ENCODE measurements at places on chromosomes 4 and X. TPM values are rescaled to one million over a fixed set of nuclear protein-coding genes. Genes with fewer than 3 reads are reported as not detected.

DNA sequence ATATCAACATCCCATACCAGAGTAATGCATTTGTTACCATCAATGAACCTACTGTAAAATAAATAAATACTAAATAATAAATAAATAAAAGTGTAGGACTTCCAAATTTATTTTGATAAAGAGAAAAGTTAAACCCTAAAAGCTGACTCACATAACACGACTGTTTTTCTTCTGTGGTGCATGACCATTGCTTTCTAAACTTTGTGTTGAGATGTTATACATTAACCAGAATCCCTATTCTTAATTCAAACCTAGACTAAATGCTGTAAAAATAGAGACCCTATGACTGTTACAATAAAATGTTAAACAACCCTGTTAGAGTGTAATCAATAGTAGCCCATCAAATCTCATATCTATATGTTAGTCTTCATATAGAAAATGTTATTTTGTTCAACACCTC lies 20.9 kb upstream of the PRMT9 start:
- DNase-seq, result no peak

The ZNF630 gene
- 6.0 TPM for total RNA-seq

The GABRQ gene
- 0.03 TPM for total RNA-seq

DNA sequence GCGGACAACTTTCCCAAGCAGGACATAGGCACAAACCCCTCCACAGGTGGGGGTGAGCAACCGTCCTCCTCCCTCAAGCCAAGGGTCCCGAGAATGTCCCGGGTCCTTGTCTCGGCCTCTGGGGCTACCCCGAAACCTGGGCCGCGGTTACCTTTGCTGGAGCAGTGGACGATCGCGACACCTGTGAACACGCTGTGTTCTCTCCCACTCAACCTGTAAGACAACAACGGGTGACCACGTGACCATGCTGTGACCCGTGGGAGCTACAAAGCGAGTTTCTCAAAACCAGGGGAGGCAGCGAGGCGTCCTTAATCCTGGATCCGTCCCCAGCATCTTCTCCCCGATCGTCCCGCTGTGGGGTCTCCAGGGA lies 17.9 kb downstream of the ASMTL start:
- DNase-seq, result no peak

- DNase-seq, result no peak
These were observed 37.5 kb upstream of the CXCL8 start for GRCh38 chr4:73702796-73703287.

- DNase-seq, result no peak
These were observed at the start of gene PNMA6F for GRCh38 chrX:153321381-153322124. Gene PNMA6F (minus strand): TSS chrX:153321767. CDS start chrX:153320674, 1,093 bp downstream.

GRCh38 chrX:42803320-42803719 lies 25.4 kb upstream of the PPP1R2C start:
- DNase-seq, result no peak

- no peak for DNase-seq
These were observed 105.9 kb downstream of the SH3RF1 start for GRCh38 chr4:169164669-169165415.

GRCh38 chr4:107640197-107640596 lies 79.8 kb downstream of the PAPSS1 start:
- DNase-seq, result no peak

DNA sequence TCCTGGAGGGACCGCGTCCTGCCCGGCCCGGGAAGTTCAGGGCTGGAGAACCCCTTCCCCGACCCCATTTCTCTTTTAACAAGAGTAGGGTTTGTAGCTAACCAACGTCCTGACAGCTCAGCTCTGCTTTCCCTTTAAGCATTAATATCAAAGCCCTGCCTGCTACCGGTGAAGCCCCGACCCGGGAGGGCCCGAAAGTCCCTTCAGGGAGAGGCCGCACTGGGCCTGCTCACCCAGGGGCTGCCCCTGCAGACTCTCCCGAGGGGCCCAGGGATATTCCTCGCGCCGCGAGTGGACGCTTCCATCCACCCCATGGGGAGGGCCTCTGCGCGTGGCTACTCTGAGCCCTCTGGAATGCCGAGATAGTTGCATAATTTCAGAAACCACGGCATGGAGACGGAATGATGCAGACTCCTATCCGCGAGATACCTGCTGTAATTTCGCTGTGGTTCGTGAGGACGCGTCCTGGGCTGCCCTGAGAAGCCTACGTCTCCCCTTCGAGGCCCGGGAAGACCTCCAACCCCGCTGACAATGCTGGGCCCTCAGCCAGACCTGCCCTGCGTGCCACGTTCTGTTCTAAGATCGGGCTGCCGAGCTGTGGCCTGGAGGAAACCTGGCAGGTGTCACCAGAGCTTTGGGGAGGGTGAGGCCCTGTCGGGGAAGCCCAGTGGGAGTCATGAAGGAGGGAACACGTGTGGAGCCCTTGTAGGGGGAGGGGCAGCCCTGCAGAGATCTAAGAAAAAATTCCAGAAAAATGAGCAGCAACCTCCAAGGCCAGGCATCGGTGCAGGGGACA lies 999 bp upstream of the CTBP1 start:
- DNase-seq, result no peak

GRCh38 chr4:91019513-91019912 lies 892.3 kb downstream of the CCSER1 start:
- no peak for DNase-seq

The WDR17 gene
- total RNA-seq, result 9.4 TPM

DNA sequence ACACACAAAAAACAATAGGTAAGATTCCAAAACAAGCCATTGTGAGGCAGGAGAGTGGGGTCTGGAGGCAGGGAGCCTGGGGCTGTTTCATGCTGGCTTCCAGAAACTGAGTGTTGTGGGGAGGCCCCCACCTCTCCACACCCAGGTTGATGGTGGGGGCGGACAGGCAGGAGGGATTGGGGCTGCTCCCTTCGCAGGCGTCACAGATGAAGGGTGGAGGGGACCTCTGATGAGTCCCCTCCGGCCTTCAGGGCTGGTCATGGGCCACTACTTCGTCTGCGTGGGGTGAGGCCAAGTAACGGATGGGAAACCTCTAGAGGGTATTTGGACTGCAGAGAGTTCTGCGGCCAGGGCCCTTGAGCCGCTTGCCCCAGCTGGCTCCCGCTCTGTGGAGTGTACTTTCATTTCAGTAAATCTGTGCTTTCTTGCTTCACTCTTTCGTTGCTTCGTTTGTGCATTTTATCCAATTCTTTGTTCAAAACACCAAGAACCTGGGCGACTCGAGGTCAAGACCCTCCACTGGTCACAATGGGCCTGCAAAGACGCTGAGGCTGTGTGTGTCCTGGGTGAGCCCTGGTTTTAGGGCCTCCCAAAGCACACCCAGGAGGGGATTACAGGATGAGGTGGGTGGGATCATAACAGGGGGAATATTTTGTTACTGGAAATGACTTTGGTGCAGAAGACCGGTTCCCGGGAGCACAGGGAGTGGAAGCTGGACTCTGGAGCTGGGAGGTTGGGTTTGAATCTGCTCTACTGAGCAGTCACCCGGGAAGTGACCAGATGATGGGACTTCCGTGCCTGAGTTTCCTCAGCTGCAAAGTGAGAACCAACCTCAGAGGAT lies 83.7 kb upstream of the ADRA2C start:
- no peak for DNase-seq

GRCh38 chr4:115249808-115250207 lies 136.4 kb upstream of the NDST4 start:
- DNase-seq, result no peak

- no peak for DNase-seq
These were observed 1.6 kb upstream of the ZC4H2 start for GRCh38 chrX:64977830-64978229.

DNA sequence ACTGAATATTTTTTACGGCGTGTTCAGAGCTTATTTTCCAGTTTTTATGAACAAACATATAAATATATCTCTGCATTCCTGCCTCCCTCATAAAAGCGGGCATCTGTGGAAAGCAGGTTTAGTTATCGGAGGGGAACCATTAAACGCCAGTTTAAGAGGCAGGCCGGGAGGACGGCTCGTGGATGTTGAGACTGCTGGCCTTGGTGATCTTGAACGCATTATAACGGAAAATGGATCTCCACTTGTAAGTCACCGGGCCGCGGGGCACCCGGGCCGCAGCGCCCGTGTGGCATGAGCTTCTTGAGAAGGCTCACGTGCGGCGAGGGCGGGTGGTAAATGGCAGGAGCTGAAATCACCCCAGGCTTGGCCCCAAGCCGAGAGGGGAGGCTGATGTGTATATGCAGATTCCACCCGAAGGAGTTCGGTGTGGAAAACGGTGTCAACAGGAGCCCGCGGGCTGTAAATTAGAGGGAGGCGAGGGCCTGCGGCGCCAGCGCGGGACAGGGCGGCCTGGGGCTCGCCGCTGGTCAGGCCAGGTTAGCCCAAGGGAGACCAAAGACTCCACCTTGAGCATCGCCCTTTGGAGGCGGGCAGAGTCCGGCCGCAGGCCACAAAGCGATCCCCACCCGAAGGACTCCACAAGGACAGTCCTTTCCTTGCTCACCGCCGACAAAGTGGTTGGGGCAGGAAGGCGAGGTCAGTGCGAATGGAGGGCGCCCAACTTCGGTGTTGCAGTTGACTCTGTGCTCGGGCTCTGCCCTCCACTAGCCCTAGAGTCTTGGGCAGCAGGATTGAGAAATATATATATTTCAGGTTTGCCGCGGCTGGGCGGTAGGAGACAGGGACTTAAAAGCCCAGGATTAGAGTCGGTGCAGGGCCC lies 1.3 kb upstream of the HAND2 start:
- no peak for DNase-seq

DNA sequence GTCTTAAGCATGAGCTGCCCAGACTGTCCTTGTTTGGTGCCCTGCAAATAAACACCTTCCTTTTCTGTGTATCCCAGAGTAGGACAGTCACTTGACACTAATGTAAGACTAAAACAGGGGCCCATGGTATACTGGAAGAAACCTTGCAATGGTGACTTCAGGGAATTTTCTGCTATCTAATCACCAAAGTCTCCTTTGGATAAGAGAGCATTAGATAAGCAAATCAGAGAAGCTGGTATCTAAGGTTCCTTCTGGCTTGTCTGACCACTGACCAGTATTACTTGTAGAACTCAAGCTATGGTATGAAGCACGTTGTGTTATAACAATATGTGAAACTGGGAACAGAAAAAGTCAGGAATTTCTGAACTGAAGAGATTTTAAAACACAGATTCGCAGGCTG lies 173.9 kb downstream of the COL25A1 start:
- no peak for DNase-seq

- DNase-seq, result no peak
These were observed 87.0 kb downstream of the IRF2 start for GRCh38 chr4:184387351-184387750.

- DNase-seq, result no peak
These were observed 274.9 kb upstream of the PITX2 start for GRCh38 chr4:110897784-110898183.

GRCh38 chr4:148034813-148035212 lies 302.9 kb downstream of the ARHGAP10 start:
- DNase-seq, result no peak

The GATA1 gene
- 0.98 TPM for total RNA-seq

The DUSP21 gene
- not detected for total RNA-seq

GRCh38 chrX:135652602-135653001 lies 60.8 kb upstream of the CT45A1 start:
- DNase-seq, result no peak

DNA sequence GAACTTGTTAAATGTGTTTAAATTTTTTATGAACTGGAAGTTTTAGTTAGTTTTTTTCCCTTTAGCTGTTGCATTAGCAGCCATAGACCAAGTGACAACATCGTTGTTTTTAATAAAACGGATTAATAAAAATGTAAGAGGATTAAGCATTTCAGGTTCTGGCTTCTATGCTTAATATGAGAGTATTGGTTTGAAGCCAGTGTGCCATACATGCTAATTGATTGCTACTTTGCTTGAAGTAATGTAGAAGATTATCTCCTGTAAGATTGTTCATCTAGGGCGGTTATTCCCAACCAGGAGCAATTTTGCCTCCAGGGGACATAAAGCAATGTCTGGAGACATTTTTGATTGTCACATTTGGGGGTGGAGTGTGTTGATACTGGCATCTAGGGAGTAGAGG lies 54.3 kb downstream of the TLL1 start:
- no peak for DNase-seq

GRCh38 chr4:6390356-6390755 lies 82.1 kb downstream of the PPP2R2C start:
- DNase-seq, result peak; percentile 16

DNA sequence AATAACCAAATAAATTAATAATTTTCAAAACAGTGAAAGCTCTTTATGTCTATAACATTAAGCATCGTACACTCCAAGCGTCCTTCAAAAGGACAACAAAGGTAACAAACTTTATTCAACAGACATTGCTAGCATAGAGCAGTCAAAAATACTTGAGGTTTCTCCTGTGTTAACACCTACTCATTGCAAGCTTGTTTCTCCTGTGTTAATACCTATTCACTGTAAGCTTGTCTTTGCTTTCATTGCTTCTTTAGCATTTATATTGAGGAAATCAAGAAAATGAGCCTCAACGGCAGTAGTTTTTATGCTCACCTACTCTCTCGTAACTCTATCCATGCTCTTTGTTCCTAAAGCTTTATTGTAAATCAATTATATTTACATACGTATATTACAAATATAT lies 3.5 kb downstream of the SPOCK3 start:
- no peak for DNase-seq

- peak; percentile 74 for DNase-seq
These were observed at the start of gene ARHGAP10 for GRCh38 chr4:147731580-147732517. Gene ARHGAP10 (plus strand): TSS chr4:147732088. CDS start chr4:147732302, 214 bp downstream.

DNA sequence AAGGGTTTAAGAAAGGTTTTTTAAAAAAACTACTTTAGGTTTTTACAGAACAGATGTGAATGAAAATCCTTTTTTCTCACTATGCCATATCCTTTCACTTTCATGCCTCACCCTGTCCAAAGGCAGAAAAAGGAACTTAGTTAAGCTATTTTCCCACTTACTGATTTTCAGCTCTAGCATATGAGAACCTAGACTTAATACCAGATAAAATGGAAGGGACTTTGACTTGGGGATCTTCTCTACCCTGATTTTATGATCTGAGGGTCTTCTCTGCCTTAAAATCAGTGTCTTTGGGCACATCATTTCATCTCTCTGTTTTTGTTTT lies 42.4 kb downstream of the FNIP2 start:
- no peak for DNase-seq

DNA sequence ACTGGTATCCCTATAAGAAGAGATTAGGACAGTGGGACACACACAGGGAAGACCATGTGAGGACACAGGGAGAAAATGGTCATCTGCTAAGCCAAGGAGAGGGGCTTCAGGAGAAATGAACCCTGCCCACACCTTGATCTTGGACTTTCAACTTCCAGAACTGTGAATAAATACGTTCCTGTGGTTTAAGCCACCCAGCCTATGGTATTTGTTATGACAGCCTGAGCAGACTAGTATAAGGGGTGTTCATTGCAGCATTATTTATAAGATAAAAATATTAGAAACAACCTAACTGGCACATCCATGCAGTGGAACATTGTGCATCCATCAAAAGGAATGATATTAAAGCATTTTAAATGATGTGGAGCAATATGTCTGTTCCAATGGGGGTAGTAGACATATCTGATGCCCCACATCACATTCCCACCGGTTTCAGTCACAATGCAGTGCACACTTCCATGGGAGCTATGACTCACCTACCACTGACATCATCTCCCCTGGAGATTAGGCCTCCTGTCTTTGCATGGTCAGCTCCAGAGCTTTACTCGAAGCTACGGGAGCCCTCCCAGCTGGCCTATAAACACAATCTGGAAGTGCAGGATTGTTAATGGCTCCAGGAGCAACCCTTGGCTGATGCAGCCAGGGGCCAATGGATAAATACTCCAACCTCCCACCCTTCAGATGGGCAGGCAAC lies 38.9 kb upstream of the MAMLD1 start:
- DNase-seq, result no peak
